T-helper 1 cell (primary cell): ENCODE measurements at places on chromosomes 16 and 17.

DNA sequence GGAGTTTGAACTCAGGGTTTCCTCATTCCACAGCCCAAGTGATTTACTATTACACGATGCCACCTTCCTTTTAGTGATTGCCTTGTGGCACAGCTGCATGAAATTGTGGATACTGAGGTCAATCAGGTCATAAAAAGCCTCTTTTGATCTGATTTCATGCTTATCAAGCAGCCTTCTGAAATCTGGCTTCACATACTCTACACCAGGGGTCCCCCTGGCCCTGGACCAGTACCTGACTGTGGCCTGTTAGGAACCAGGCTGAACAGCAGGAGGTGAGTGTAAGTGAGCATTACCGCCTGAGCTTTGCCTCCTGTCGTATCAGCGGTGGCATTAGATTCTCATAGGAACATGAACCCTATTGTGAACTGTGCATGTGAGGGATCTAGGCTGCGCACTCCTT lies 13.8 kb downstream of the SLFN5 start:
- no peak for DNase-seq

DNA sequence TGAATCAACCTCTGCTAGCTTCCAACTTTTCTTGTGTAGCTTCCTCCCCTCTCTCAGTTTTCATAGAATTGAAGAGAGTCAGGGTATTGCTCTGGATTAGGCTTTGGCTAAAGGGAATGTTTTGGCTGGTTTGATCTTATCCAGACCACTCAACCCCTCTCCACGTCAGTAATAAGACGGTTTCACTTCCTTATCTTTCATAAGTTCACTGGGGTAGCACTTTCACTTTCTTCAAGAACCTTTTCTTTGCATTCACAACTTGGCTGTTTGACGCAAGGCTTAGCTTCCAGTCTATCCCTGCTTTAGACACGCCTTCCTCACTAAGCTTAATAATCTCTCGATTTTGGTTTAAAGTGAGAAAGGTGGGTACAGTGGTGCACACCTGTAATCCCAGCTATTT lies 29.7 kb upstream of the OR1A2 start:
- DNase-seq, result no peak

DNA sequence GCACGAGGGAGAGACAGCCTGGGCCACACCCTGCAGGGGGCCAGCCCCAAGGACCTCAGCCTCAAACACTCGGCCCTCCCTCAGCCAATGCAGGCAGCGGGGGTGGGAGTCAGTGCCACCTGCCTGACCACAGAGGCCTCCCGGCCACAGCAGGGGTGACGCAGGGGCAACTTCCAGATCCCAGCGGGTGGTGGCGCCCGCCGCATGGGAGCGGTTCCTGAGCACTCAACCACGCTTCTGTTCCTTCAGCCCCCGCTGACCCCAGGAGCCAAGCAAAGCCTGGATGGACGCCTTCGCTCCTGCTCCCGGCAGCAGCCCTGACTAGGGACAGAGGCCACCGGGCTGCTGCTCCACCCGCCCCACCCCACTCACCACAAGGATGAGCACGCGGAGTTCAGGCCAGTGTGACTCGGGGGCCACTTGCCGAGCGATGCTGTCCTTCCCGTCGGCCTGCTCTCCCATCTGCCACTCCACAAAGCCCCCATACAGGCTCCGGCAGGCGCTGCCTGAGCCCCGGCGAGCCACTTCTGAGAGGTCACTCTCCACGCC lies 5.0 kb upstream of the CYBA start:
- DNase-seq, result no peak

GRCh38 chr16:24728011-24728410 lies 1.4 kb upstream of the TNRC6A start:
- no peak for DNase-seq

GRCh38 chr17:13140750-13141149 lies 122.9 kb upstream of the ELAC2 start:
- no peak for DNase-seq

GRCh38 chr17:77856551-77857305 lies 101.8 kb upstream of the TNRC6C start:
- DNase-seq, result no peak

DNA sequence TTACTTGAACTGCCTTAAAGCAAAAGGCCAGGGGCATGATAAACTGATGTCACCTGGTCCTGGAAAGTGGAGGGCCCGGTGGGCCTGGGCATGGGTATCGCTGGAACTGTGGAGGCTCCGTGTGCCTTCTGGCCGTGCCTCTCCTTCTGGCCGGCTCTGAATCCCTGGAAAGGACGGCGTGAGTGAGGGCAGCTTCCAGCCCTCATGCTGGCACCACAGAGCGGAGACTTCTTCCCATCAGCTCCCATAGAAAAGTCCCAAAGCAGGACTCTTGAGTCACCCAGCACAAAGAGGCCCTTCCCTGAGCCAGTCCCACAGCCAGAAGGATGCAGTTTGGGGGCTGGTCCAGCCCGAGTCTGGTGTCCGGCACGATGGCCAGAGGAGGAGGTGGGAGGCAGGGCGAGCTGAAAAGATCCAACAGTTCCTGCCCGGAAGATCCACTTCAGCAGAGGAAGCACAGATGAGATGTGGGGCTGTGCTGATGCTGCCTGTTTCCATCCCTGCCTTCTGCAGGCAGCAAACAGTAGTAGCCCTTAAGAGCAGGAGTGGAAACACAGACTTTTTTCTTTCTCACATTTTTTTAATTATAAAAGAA lies 7.8 kb downstream of the GAA start:
- DNase-seq, result no peak

DNA sequence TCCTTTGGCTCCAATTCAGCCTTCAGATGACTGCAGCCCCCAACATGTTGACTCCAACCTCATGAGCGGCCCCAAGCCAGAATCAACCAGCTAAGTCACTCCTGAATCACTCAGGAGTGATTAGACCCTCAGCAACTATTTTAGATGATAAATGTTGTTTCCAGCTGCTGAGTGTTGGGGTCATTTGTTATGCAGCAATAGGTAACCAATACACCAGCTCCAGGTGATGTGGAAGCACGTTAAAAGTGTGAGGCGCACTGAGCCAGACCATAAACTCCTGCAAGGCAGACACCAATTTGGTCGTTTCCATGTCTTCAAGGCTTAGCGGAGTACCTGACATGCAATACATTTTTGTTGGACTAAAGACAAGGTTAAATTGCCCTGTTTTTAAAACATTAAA lies 17.5 kb downstream of the COQ7 start:
- DNase-seq, result no peak

GRCh38 chr16:23699100-23699499 lies 13.9 kb downstream of the ERN2 start:
- no peak for DNase-seq

DNA sequence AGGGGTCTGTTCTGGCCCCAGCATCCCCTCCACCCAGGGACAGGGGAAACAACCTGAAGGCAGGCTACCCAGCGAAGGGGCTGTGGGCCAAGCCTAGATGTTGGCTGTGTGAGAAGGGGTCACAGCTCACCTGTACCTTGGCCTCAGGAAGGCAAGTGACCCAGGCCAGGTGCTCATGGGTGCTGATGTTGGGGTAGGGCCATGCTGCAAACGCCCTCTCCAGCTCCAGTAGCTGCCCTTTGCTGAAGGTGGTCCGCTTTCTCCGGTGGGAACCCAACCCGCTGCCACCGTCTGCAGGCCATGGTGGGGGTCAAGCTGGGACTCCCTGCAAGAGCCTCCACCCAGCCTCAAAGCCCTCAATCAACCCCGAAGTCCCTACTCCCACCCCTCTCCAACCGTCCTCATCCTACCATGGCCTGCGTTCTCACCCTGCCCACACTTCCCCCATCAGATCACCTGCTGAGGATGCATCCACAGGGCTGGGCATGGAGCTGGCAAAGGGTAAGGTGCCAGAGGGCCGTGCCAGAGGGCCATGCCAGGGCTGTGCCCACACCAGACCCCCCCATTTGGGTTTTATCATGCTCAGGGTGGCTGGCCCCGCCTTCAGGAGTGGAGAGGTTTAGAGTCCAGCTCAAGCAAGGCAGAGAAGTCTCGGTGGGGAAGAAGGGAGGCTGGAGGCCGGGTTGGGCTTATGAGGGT lies at the start of gene SEBOX:
SEBOX (minus strand) TSS at position 535 of the 699 bp plus-strand sequence; CDS start at position 487, 48 bp downstream.
- DNase-seq, result no peak

DNA sequence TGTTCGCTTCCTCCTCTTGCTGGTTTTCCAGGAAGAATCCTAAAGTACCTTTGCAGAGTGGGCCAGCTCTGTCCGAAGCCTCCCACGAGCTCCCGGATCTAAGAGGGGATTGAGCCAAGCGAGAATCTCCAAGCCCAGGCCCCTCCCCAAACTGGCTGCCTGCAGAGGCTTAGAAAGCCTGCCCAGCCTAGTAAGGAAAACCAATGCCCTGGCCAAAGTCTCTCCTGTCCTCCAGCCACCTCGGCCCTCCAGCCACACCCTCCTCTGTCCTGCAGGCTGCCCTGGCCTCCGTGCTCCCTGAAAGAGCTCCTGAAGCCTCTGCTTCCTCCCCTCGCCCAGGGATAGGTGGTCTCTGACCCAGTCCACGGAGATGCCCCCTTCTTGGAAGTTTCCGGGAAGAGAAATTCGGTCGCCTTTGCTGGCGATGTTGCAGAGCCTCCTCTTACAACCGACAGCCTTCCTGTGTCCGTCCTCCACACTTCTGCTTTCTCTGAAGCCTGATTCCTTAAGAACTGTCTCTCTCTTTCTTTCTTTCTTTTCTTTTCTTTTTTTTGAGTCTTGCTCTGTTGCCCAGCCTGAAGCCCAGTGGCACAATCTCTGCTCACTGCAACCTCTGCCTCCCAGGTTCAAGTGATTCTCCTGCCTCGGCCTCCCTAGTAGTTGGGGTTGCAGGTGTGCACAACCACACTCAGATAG lies 54.9 kb upstream of the TOB1 start:
- no peak for DNase-seq

GRCh38 chr16:2084895-2085625 lies 37.3 kb downstream of the TSC2 start:
- DNase-seq, result no peak

DNA sequence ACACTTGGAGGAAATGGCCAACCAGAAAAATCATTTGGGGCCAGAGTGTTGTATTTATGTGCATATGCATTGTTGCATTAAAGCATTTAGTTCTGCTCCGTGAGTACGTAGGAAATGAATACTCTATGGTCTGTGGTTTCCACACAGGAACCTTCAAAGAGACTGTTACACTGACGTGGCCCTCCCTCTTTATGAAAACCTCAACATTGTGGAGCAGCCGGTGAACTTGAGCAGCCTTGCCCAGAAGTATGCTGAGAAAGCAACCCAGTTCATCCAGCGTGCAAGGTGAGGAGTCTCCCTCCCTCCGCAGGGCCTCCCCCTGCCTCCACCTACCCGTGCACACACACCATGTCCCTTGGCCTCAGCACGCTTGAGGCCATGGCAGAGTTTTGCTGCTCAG lies 65.2 kb downstream of the ARSG start:
- no peak for DNase-seq

DNA sequence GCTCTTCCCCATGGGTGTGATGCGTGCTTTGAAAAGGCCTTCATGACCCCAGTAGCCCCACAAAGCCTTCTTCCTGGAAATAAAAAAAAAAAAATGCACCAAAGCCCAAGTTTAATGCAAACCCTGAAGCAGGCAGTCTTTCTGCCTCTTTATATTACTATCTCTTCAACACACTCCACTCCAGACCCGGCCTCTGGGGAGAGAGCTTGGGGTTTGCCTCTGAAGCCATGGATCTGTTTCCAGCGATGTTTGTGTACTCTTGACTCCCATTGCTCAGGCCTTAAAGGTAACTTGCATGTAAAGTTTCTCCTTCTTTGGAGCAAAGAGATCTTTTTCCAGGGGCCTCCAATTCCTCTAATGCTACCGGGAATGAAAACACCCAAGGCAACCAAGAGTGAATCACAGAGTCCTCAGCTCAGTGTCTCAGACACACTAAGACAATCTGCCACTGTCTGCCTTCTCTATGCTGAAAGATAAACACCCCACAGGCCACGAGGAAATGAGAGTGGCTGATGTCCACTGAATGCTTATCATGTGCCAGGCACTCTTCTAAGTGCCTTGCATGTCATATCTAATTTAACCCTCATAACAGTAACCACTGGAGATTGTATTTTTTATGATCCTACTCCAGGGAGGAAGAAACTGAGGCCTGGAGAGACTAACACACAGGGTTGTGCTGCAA lies 56.4 kb upstream of the AKTIP start:
- no peak for DNase-seq

- DNase-seq, result no peak
These were observed 44.3 kb upstream of the PLCG2 start for GRCh38 chr16:81734632-81735434.

DNA sequence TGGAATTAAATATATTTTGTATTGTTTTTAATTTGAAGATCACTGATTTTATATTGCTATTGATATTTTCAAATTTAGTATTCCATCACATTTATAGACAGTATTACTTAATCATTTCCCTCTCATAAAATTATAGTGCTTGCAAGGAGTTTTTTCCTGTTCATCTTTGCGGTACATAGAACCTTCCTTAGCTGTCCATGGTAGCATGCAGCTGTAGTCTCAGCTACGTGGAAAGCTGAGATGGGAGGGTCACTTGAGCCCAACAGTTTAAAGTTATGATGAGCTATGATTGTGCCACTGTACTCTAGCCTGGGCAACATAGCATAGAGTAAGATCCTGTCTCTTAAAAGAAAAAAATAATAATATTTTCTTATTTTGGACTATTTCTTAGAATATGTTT lies 215.8 kb upstream of the CHMP6 start:
- no peak for DNase-seq

DNA sequence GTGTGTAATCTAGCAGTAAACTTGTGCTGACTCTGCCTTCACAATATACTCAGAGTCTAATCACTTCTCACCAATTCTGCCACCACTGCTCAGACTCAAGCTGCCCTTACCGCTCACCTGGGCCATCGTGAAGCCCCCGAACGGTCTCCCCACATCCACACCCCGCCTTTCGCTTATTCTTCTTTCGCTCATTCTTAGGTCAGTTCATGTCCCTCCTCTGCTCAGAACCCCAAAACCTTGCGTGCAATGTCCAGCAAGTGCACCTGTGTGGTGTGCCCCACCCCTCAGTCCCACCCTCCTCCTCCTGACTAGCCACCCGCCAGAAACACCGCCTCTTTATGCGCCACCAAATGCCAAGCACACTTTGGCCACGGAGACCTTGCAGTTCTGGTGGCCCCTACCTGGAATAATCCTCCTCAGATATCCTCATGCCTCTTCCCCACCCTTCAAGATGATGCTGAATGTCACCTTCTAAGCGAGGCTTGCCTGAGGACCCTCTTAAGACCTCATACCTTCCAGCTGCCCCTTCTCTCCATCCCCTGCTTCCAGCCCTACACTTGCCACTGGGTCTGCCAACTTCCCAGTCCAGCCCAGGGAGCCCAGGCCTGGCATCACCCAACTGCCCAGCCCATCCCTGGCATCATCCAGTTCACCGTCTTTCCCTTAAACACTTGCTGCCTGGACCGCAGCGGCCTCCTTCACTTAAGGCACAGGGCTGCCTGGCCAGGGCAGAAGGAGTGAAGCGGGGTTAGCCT lies 34.3 kb upstream of the RBFOX3 start:
- no peak for DNase-seq

DNA sequence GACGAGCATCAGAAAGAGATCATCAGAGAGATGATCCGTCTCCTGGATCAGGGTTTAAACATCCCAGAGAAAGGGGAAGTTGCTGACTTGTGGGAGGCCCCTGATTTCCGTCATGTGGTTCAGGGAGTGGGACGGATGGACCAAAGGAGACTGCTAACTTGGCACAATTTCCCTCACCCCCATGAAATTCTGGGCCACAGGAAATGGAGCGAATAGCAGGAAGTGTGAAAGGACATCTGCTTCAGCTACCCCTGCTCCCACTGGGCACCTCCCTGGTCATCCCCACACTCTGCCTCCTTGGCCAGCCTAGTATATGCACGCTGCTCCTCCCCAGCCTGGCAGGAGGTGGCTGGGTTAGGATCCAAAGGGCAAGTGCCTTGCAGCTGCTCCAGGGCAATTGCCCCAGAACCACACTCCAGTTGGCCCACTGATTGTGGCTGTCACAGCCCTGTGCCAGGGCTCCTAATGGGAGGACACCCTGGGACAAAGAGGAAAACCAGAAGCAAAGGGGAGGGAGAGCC lies 1.3 kb downstream of the ARRB2 start:
- DNase-seq, result no peak
